ENCODE measurements at places on chromosomes 16 and 17.

DNA sequence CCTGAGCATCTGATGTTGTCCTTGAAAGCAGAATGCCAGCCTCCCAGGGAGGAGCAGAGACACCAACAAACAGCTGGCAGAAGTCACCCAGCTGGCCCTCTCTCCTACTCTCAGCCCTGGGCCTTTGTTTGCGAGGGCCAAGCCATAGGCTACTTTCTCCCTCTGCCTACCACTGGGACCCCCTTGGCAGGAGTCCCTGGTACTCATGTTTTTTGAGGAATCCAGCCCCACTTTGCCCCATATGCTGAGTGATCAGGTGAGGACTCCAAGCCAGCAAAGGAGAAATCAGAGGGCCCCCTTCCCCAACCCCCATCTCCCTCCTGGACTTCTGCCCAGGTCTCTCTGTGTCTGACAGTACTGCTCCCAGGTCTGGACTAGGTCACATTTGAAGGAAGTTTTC lies 121.9 kb downstream of the USP31 start:
- DNase-seq, result no peak

DNA sequence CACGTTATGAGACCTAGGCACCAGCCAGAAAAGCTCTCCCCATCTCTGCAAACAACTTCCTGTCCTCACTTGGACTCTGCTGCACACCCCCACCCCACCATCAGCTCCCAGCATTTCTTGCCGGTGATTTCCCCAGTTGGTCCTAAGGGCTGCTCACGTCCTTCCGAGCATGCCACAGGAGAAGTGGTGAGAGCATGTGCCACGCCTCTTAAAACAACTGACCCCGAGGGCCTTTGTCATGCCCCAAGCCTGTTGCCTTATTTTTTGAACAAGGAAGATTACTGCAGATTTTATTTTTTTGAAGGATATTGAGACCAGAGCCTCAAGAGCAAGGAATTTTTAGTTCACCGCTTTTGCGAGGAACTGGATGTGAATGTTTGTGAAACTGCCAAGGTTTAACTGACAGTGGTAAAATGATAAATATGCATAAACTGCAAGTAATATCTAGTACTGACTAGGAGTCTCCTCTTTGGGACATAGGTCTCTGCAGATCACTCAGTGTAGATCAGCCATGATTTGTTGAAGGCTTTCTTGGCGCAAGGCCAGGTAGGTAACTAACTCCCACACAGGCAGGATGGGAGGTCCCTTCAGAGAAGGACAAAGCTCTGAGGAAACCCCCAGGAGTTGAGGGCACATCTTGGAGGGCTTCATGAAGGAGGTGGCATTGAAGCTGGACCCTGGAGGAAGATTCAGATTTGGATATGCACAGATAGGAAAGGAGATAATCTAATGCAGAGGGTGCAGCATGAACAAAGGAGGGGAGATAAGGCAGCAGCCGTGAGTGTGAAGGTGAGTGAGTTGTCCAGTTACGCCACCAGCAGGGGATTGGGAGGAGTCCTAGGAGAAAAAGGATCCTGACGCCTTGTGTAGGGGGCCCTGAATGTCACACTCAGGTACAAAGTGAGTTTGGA lies 44.7 kb downstream of the TMEM132E start:
- no peak for DNase-seq

DNA sequence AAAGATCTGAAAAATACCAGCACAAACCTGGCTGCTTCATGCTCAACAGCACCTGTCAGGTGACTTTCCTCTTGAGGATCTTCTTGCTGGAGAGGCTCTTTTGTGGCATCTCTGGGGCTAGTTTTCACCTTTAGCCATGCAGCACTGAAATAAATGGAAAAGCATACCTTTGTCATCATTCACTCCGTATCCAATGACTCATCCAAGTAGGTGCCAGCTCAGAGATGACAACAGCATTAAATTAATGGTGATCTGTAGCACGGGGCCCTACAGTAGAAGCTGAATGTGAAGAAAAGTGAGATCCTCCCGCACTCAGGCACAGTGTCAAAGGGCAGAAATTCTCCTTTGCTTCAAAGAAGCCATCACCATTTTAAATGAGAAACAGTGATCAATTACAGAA lies 32.2 kb downstream of the KIAA0753 start:
- no peak for DNase-seq

DNA sequence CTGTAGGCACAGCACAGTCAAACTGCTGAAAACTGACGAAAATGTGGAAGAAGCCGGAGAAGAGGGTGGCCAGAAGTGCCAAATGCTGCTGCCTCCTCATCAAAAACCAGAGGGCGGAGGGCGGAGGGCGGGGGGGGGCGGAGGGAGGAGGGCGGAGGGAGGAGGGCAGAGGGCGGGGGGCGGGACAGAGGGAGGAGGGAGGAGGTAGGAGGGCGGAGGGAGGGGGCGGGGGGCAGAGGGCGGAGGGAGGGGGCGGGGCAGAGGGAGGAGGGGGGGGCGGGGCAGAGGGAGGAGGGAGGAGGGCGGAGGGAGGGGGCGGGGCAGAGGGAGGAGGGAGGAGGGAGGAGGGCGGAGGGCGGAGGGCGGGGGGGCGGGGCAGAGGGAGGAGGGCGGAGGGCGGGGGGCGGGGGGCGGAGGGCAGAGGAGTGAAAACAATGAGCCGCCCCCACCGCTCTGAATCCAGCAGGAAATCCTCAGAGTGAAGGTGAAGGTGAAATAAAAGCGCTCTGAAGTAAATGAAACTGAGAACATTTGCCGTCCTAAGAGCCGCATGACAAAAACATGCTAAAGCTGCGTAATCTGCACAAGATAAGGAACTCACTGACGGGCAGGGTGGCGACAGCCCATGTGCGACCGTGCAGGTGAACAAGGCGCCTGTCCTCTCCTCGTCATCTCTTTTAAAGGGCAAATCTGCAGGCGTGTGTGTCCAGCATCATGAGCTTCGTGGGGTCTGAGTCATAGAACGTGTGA lies 22.6 kb upstream of the CBFA2T3 start:
- DNase-seq, result no peak

DNA sequence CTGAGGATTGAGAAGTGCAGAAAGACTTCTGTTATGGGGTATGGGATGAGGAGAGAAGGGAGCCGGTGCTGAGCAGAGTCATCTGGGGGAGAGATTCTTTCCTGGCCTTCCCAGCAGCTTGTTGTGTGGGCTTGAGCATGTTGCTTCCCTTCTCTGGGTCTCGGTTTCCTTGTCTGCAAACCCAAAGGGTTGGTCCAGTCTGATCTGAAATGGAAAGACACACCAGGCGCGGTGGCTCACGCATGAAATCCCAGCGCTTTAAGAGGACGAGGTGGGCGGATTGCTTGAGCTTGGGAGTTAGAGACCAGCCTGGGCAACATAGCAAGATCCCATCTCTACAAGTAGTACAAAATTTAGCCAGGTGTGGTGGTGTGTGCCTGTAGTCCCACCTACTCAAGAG lies 6.0 kb downstream of the SOCS3 start:
- DNase-seq, result no peak

DNA sequence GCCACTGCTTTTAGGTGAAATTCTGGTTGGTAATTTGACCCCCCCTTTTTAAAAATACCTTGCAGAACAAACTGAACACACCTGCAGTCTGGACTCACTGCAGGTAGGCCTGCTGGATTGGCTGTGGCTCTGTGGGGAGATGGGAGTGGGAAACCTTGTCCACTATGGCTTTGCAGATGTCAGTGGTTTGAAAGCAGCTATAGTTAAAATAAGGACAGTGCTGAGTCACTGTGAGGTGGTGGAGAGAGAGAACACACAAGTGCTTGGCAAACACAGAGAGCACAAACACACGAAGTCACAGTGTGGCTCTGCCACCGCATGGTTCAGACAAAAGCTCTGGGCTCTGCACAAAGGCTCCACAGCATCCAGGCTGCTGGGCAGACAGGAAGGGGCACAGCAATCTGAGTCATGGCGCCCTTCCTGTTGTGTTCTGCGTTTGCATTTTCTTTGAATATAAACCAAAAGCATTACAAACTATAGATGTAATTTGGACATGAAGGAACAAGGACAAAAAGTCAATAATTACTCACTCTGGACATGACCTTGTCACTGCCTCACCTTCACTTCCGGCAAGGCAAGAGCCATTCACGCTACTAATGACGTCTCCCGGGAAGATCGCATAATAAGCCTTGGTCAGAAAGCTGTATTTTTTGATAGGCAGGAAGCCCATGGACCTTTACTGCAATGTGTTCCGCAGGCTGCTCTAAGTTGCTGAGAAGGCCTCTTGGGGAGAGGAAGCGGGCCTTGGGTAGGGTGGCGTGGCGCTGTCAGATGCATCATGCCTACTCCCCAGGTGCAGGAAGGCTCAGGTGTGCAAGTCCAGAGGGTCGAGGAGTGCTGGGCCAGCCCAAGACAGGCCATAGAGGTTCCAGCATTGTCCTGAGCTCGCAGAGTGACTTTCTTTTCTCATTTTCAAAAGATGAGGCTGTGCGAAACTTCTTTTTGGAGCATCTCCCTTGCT lies 60.1 kb upstream of the MED9 start:
- no peak for DNase-seq

- DNase-seq, result no peak
These were observed 5.5 kb upstream of the DNAI2 start for GRCh38 chr17:74268558-74268957.

GRCh38 chr17:42281571-42282096 lies 5.4 kb upstream of the STAT5B start:
- no peak for DNase-seq

GRCh38 chr17:78249074-78249817 lies 17.8 kb downstream of the TMEM235 start:
- no peak for DNase-seq

DNA sequence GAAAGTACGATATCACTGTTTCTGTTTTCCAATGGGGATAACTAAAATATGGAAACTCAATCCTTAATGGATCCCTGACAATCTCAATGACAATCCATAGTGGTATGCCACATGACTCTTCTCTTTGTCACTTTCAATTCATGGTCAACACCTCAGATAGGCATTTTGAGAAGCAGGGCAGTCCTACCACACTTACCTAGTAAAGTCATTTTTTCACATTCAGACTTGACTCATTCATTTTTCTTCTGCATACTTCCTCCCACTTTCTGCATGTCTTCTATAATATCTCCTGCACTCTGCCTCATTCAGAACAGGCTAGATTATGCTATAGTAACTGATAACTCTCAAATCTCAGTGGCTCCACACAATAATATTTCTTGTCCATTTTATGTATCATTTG lies 117.5 kb downstream of the FTO start:
- no peak for DNase-seq

GRCh38 chr16:7304279-7304678 lies 28.4 kb upstream of the RBFOX1 start:
- DNase-seq, result no peak

DNA sequence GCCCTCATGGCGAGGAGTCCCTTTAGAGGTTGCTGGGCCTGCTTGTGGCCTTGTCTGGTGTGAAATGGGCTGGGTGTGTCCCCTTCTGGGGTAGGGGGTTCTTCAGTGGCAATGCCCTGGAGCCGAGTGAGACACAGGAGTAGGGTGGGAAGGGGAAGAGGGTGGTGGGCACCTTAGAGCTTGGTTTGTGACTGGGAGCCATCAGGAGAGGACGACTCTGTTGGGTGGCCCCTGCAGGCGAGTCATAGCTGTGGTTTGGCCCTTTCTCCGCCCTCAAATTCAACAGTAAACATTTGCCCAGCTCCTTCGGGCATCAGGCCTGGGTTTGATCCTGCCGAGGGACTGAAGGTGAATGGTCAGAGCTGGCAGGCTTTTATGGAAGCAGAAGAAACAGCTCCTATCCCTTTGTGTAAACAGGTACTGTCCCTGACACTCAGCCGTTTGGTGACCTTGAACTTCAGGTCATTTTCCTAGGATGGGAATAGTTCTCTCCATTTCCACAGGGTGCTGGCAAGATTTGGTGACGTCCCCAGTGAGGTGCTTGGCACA lies 2.9 kb downstream of the E4F1 start:
- DNase-seq, result no peak

DNA sequence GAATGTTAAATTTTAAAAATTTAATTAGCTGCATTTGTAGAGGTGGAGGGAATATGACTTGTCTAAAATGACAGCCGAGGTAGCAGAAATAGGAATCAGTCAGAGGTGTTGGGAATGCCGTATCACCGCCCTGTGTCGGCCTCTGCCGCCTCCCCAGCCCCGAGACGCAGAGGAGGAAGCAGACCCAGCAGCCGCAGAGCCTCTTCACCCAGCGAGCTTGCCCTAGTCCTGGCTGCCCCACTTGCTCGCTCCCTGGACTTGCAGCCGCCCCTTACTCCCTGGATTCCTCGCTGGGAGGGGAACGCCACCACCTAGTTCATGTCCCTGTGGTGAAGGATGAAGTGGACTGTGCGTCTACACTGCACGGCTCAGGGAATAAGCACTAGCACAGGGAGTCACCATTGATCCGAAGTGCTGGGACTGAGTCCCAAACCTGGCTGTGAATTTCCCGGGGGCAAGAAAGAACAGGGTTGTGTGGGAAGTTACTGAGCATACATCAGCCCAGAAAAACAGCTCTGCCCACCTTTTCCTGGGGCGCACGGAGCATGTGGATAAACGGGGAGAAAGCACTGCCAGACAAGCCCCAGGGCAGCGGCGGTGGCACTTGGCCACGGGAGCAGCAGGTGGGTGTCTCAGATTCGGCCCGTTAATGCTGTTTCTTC lies 76.8 kb downstream of the RPTOR start:
- no peak for DNase-seq

- no peak for DNase-seq
These were observed 225.7 kb downstream of the CBLN1 start for GRCh38 chr16:49055824-49056545.

DNA sequence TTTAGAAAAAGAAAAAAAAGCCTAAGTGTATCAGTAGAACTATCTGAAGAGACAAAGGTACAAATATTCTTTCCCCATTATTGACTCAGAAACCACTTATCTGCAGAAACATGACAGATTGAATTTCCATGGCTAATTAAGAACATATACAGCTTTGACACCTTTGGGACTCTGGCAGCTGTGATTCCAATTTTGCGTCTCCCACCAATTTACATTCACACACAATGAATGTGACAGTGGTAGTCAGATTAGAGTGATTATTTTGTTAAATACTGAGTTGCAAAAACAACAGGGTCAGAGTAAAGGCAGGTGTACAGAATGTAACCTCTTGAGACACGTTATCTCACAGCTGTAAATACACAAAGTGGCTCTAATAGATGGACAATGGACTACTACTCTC lies 5.3 kb upstream of the PPM1D start:
- DNase-seq, result no peak

DNA sequence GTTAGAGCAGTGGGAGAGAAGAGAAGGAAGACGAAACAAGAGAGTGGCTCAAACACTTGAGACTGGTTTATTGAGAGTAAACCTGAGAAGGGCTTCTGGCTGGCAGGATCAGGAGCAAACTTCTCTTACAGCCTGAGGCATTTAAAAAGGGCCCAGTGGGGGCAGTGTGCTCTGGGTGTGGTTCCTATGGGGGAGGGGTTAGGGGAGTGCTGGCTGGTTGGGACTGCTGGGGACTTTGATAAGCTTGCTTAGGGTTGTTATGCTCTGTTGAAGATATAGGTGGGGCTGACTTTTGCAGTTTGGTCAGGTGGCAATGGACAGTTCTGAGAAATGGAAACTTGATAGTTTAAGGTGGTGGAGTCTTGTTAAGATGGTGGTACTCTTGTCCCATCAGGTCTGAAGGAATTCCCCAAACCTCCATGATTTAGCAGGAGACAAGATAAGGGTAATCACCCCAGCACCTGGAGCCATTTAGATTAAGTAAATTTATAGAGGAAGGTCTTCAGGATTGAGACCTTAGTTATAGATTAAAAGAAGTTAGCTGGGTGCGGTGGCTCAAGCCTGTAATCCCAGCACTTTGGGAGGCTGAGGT lies 79.3 kb downstream of the EMP2 start:
- DNase-seq, result no peak

Measured in stimulated activated CD4-positive, alpha-beta T cell treated with anti-CD3 and anti-CD28 coated beads, Interleukin-12 subunit alpha, Interleukin-12 subunit beta, amount 100 ng/mL, for 24 hours (primary cell).